IMR-90 (cell line): ENCODE measurements at places on chromosomes 4 and X. TPM values are rescaled to one million over a fixed set of nuclear protein-coding genes. Genes with fewer than 3 reads are reported as not detected.
A peak's percentile ranks its signal among the peaks of the same experiment; 100 is the strongest.

CLCN4 gene
- 2.2 and 2.5 TPM in 2 replicates for polyA plus RNA-seq

C4orf50 gene
- not detected in 2 replicates for polyA plus RNA-seq

DNA sequence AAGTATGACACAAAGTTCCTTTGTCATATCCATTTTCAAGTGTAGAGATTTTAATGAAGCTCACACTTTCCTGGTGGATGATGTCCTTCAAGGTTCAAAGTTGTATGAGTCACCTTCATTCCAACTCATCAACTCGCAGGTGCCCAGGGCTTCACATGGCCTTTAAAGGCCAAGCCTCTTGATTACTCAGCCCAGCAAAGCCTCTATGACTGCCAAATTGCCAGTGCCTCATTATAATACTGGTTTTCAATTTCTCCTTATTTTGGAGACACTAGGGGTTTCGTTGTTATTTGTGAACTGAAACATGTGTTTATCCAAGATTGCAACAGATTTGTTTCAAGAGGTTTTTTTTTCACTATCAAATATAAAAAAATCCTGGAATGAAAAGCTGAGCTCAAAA lies 45.9 kb upstream of the PPP3CA start:
- DNase-seq = peak; percentile 65

GRCh38 chr4:85994576-85994975 lies 365.3 kb downstream of the MAPK10 start:
- no peak for DNase-seq

DNA sequence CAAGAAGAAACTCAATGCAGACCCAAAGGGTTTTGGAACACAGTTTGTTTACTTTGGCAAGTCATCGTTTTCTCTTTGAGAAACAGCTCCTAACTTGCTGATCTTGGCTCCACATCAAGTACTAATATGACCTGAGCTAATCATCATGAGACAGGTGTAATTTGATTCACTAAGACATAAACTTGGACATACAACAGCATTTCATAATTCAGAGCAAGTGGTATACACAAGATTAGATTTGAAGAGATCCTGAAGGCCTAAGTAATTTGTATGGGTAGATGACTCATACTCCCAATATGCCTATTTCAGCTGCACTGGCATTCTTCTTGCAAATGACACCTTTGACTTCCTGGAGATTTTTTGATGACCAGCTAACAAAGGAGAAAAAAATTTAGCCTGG lies 1521.7 kb downstream of the RPA4 start:
- DNase-seq = no peak

DNA sequence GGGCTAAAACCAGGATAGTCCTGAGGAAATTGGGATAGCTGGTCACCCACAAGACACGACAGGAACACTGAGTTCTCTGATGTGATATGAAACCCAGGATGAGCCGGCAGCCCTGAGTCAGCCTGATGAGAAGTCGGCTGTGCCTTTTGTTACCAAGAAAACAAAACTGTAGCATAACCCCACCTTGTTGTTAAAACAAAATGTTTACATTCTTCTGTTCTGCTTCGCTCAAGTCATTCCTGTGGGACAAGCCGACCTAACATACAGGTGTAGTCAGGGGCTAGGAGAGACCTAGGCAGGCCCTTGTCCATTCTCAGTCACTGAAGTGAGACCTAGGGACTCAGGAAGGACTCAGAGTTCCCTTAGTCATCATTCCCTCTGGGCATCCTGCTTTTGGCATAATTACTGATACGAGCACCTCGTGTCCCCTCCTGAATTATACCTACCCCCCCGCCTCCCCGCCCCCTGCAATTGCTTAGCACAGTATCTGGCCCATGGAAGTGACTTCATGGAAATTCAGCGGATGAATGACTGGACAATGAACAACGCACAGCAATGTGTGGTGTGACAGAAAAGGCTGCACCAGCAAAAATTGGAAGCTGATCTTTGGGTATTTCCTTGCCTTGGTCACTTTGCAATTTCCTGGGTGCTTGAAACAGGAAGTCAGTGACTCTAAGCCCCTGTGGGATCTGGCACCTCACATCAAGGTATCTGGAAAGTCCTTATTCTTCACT lies 31.9 kb upstream of the TLR2 start:
- DNase-seq = no peak

DNA sequence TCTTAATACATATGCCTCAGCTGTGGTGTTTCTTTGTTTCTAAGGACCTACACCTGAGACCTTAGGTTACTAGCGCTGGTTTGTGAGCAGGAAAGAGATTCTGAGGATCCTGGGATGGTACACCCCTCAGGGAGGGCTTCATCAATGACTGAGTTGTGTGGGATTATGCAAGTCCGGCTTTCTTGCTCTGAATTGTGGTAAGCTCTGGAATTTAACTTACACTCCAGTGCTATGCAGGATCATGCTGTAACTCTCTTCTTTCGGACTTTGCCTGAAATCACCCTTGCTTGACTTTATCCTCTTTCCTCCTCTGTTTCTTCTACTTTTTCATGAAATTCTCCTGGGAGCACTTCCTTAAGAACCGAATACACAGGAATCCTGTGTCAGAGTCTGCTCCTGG lies 431.5 kb upstream of the BOD1L1 start:
- DNase-seq = peak; percentile 39

GRCh38 chr4:155094201-155094820 lies 114.1 kb upstream of the NPY2R start:
- no peak for DNase-seq
